ENCODE measurements at places on chromosomes 7 and 10. TPM values are rescaled to one million over a fixed set of nuclear protein-coding genes. Genes with fewer than 3 reads are reported as not detected.

The STEAP1 gene
- 33.7 TPM for total RNA-seq

The KNDC1 gene
- not detected for total RNA-seq

- peak; percentile 46 for DNase-seq
Measured at GRCh38 chr7:131076711-131077181, 250.9 kb upstream of the MKLN1 start.

The MOGAT3 gene
- not detected for total RNA-seq

DNA sequence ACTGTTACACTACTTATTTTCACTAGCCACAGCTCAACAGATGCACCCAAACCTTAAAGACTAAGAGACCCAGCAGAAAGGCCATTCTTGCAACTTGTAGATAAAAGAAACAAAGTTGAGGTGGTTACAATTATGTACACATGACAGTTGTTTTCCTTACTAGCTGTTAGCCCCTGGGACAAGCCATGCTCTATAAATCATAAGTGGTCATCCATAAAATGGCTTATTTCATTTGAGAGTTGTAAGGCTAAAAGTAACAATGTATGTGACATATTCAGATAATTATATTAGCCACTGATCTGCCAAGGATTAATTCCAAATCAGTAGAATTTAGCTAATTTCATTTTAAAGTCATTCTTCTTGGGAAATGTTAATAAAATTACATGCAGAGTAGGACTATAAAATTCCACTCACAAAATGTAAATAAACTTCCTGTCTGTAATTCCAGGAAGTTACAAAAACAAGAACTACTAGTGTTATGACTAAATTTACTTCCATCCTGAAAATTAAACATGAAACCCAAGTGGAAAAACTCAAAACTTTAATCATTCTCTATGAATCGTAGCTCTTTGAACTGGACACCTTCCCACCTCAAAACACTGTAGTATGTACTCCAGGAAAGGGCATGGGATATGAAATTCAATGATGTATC is 13.3 kb downstream of the SLC37A3 start:
- no peak for DNase-seq

DNA sequence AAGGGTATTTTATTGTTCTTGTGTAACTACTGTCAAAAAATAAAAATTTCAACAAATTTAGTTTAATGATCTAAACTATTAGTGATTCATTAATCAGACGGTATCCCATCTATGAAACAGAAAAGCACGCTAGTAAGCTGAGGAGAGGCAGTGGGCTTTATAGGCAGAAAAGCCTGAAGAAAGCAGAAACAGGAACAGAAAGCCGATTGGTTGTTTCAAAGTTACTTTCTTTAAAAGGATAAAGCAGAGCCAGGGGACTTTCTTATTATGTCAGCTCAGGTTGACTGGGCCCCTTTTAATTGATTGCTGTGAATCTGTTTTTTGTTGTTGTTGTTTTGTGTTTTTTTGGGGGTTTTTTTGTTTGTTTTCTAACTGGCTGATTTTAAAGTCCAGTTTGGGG is 105.5 kb downstream of the TES start:
- DNase-seq, result no peak

The PRR15 gene
- total RNA-seq, result not detected

DNA sequence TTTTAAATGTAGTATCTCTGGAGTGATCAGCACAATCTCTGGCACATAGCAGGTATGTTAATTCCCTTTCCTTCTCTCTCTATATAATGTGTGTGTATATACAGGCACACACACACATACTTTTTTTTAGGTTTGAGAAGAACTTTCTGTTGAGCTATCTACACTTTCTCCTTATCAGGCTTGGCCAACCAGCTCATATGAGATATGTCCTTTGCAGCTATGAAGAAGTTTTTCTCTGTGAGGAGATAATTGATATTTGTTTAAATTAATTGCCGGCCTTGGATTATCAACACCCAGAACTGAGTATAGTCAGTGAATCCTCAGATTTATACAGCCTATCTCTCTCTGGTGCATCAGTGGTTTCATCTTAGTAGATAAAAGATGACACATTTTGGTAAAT is 2.3 kb upstream of the MCU start:
- no peak for DNase-seq

DNA sequence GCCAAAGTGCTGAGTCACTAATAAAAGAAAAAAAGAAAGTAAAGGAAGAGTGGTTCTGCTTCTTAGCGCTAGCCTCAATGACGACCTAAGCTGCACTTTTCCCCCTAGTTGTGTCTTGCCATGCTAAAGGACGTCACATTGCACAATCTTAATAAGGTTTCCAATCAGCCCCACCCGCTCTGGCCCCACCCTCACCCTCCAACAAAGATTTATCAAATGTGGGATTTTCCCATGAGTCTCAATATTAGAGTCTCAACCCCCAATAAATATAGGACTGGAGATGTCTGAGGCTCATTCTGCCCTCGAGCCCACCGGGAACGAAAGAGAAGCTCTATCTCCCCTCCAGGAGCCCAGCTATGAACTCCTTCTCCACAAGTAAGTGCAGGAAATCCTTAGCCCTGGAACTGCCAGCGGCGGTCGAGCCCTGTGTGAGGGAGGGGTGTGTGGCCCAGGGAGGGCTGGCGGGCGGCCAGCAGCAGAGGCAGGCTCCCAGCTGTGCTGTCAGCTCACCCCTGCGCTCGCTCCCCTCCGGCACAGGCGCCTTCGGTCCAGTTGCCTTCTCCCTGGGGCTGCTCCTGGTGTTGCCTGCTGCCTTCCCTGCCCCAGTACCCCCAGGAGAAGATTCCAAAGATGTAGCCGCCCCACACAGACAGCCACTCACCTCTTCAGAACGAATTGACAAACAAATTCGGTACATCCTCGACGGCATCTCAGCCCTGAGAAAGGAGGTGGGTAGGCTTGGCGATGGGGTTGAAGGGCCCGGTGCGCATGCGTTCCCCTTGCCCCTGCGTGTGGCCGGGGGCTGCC is at the start of gene IL6:
TSS of gene IL6 (plus strand) at position 294 of the 807 bp plus-strand sequence. CDS start at position 357, 63 bp downstream.
- peak; percentile 94 for DNase-seq

DNA sequence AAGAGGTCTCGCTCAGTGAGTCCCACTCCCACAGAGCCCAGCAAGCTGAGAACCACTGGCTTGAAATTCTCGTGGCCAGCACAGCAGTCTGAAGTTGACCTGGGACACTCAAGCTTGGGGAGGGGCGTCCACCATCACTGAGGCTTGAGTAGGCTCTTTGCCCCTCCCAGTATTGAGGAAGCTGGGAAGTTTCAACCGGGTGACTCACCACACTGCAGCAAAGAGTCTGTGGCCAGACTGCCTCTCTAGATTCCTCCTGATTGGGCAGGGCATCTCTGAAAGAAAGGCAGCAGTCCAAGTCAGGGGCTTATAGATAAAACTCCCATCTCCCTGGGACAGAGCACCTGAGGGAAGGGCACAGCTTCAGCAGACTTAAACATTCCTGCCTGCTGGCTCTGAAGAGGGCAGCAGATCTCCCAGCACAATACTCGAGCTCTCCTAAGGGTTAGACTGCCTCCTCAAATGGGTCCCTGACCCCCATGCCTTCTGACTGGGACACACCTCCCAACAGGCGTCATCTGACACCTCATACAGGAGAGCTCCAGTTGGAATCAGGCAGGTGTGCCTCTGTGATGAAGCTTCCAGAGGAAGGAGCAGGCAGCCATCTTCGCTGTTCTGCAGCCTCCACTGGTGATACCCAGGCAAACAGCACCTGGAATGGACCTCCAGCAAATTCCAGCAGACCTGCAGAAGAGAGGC is 970.9 kb upstream of the LRRN3 start:
- no peak for DNase-seq

GRCh38 chr10:89162596-89162995 is 44.5 kb downstream of the CH25H start:
- no peak for DNase-seq

The LEP gene
- not detected for total RNA-seq

DNA sequence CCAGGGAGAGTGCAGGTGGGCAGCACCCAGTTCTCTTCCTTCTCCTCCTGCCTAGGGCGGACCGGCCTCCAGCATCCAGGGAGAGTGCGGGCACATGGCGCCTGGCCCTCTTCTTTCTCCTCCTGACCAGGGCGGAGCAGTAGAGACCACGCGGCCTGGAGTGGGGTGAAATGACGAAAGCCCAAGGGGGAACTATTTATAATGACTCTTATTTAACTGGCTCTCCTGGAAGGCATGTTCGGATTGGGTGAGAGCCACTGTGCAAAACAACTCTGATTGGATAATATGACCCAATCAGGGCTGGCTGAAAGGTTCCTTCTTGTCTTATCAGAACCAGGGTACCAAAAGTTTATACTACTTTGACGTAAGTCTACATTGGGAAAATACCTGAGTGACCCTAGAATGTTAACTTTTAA is 63.1 kb downstream of the ZNF37A start:
- DNase-seq, result no peak

The ACSL5 gene
- total RNA-seq, result 0.71 TPM

GRCh38 chr10:70109064-70109729 is 23.4 kb downstream of the AIFM2 start:
- no peak for DNase-seq

DNA sequence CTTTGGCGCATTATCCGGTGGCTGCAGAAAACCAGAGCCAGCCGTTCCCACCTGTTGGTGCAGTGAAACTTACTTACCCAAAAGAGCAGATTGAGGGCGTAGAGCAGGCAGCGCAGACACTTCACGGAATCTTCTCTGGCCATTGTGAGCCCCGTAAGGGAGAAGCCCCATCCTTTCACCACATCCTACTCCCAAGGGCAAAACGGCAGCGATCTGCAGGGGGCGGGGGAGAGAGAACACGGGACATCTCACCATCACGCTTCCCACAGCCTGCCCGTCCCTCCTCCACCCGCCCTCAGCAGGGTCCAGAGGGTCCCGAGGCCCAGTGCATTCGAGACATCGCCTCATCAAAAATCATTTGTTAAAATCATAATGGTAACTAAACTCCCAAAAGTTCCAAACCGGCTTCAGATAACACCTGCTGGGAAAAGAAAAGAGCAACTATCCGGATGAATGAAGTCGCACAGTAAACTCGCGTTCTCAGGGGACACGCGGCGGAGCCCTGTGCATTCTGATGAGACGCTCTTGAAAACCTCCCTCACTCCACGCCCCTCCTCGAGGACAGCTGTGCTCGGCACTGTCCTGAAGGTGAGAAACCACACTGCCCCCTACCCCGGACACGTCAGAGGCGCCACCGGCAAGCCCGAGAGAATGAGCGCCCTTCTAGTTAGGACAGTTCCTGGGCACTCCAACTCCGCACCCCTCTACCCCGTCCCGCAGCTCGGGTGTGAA is 1.2 kb downstream of the TSPAN12 start:
- DNase-seq, result peak; percentile 49

- DNase-seq, result no peak
Measured at GRCh38 chr10:75658036-75658435, 226.6 kb downstream of the LRMDA start.

GRCh38 chr10:130222381-130222780 is 86.2 kb downstream of the GLRX3 start:
- DNase-seq, result no peak

DNA sequence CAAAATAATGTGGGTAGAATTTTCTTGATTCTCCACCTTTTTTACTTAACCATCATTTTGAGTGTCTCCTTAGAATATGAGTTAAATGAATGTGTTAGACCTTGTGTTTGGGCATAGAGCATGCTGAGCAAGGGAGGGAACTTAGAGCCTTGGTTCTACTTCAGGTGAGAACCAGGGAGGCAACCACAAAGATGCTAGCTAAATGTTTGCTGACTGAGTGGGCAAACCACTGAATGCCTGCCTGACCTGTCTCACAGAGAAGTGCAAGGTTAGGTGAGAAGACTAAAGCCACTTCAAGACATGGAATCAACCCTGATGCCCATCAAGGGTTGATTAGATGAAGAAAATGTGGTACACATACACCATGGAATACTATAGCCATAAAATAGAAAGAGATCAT is 242.6 kb upstream of the ZNF32 start:
- no peak for DNase-seq

DNA sequence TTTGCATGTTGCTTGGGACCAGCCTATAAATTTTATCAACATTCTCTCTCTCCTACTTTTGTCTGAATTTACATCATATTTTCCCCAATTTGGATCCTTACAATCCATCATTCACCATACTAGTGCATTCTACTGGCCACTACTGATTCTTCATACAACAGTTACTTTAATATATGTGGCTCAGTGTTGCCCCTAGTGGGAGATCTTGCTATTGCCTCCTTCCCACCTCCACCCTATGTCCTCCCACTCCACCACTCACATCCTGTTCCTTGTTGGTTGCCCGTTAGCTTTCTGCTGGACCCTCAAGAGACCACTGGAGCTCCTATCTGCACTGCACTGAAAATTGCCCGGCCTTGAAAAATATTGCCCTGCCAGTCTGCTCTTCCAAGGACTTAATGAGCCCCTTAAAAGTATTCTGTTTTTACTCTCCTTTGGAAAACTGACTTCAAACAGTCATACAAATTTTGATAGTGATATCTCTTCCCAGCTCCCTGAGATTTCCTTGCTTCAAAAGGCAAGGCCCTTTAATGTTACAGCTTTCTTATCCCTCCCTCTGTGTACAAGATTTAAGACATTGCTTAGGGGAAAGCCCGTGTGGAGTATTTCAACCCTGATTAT is 243.2 kb upstream of the TMEM229A start:
- no peak for DNase-seq

GRCh38 chr7:128859232-128860157 is 3.2 kb upstream of the ATP6V1F start:
- DNase-seq, result no peak

GRCh38 chr7:92783260-92784201 is 52.8 kb downstream of the CDK6 start:
- no peak for DNase-seq

The GRID1 gene
- total RNA-seq, result not detected

GRCh38 chr7:13152755-13153154 is 465.3 kb downstream of the ARL4A start:
- peak; percentile 33 for DNase-seq

GRCh38 chr7:107946881-107947280 is 55.9 kb downstream of the DLD start:
- DNase-seq, result no peak

DNA sequence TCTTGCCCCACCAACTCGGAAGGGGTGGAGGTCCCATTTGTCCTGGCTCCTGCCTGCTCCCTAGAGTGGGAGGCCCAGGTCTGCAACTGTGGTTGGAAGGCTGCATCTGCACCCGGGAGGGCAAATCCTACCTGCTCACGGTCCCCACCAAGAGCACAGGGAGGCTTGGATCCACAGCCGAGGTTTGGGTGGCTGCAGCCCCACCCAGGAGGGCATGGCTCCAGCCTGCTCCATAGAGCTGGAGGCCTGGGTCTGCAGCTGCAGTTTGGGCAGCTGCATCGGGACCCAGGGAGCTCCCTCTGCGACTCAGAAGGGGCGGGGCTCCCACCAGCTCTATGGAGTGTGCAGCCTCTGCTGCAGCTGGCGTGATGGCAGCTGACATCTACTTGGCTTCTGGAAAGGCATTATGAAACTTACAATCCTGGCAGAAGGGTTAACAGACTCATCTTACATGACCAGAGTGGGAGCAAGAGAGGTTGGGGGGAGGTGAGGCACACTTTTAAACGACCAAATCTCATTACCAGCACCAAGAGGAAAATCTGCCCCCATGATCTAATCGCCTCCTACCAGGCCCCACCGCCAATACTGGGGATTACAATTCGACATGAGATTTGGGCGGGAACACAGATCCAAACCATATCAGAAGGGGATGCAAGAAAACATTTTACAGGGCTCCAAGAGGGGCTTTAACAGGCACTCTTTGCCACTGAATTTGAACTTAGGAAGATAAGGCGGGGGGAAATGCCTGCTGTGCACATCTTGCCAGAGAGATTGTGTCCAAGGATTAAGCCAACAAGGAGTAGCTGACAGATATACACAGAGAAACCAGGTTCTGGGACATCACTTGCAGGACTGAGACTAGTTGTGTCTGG is 8.2 kb upstream of the BLVRA start:
- DNase-seq, result peak; percentile 88

GRCh38 chr10:71765176-71765904 is 8.0 kb downstream of the VSIR start:
- DNase-seq, result no peak

Data from LHCN-M2 (cell line).